ENCODE measurements at places on chromosomes 7 and 10.

DNA sequence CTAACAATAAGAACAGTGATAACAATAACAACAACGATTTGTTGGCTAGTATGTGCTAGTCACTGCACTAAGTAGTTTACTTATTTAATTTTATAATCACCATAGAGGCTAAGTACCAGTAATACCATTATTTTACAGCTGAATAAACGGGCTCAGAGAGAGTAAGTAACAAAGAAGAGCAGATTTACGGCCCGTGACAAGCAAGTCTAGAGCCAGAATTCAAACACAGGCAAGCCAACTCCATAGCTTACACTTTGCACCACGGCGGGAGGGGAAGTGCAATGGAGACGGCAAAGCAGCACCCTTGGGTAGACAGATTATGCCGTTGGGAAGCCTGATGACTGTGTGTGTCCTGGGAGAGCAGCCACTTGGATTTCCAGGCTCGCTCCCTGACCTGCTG, 1.2 kb upstream of the OR6V1 start:
- no peak for DNase-seq

- DNase-seq = no peak
These were observed 250.4 kb upstream of the TCERG1L start for GRCh38 chr10:131561897-131562296.

DNA sequence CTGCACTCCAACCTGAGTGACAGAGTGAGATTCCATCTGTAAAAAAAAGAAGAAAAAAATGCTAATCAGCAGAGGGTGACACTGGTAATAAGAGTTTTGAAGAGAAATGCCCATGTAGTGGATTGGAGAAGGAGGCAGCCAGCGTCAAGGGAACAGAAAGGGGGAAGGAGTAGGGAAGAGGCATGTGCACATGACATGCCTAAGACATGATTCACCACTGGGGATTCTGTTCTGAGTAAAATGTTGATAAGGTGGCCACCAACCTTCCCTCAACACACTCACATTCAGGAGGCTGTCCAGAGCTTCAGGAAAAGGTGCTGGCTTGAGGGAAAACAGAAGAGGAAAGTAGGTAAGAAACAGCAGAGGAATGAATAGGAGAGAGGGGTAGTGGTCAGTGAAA, 39.9 kb downstream of the AKR1D1 start:
- DNase-seq = no peak

DNA sequence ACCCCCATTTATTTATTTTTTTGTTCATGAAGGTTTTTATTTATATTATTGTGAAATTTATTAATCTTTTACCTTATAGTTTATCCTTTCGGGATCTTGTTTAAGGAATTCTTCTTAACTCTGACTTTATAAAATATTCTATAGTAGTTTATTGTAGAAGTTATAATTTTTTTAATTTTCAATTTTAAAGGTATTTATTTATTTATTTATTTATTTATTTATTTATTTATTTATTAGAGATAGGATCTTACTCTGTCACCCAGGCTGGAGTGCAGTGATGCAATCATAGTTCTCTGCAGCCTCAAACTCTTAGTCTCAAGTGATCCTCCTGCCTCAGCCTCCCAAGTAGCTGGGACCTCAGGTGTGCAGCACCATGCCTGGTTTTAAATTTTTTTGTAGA, 56.0 kb downstream of the NRF1 start:
- no peak for DNase-seq

DNA sequence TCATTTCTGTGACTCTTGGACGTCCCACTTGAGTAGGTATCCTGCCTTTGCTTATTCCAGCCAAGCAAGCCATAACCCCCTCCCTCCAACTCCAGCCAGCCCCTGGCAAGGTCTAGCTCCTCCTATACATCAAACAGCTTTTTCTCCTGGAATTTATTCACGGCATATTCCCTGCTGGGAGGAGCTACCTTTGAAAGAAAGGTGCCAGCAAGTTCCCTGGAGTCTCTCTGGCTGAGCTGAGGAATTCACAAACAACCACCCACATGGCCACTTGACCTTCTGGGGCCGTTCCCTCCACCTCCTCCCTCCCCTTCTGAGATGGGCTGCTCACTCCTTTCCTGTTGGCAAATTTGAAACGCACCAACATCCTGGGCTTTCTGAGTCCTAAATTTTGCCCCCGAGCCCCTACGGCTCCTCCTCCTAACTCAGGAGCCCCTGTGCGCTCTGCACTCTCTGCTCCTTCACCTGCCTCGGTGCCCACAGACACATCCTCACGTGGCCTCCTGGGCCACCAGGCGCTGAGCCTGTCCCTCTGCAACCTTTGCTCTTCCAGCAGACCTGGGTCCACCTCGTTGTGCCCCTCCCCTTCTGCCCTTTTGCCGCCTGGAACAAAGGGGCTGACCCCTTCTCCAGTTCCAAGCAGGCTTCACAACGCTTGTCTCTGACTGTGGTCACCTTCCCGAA, 48.0 kb downstream of the HSPA12A start:
- DNase-seq = no peak

- DNase-seq = no peak
These were observed 150.5 kb downstream of the CYP26A1 start for GRCh38 chr10:93224005-93224779.

DNA sequence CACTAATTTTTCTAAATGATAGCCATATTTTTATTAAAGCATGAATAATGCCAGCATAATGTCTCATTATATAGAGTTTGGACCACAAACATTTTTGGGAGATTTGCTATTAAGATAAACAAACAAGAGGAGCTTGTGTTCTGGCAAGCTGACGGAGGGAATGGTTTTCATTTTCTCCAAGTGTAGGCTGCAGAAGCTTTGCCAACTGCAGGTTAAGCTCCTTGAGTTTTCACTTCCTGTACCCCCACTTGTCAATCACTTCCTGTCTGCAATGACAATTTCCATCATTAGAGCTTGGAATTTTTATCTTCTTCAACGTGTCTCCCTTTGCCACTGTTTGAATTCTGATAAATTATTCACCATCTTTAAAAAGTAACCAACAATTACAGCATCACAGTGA, 13.4 kb downstream of the EBF3 start:
- DNase-seq = no peak

DNA sequence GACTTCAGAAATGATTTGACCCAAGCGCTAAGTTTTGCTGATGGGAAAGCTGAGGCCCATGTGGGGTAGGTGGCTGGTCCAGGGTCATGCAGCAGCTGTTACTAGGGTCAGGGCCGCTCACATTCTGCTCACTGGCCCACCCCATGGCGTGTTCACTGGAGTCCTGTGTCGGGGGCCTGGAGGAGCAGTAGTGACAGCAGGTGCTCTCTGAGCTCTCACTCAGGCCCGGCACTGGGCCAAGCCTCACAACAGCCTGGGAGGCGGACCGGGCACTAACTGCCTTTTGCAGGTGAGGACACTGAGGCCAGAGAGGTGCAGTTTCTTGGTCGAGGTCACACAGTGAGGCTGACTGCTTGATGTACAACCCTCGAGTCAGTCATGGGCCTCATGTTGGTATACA, 82.7 kb downstream of the GLRX3 start:
- DNase-seq = no peak

GRCh38 chr7:104625956-104626355, 297.6 kb downstream of the LHFPL3 start:
- DNase-seq = no peak

DNA sequence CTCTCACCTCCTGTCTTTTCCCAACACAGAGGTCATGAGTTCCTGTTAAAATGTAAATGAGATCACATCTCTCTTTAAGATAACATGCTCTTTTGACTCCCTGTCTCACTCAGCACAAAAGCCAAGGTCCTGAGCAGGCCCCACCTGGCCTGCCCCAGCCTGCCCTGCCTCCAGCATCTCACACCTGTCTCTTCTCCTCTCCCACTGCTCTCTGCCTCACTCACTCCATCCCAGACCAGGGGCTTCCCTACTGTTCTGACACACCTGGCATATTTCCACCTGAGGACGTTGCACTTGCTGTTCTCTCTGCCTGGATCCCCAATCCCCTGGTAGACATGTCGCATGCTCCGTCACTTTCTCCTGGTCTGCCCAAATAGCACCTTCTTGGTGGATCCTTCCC, 285.0 kb upstream of the ZMIZ1 start:
- DNase-seq = no peak

GRCh38 chr7:96449094-96449493, 127.2 kb upstream of the SLC25A13 start:
- DNase-seq = peak; percentile 53

DNA sequence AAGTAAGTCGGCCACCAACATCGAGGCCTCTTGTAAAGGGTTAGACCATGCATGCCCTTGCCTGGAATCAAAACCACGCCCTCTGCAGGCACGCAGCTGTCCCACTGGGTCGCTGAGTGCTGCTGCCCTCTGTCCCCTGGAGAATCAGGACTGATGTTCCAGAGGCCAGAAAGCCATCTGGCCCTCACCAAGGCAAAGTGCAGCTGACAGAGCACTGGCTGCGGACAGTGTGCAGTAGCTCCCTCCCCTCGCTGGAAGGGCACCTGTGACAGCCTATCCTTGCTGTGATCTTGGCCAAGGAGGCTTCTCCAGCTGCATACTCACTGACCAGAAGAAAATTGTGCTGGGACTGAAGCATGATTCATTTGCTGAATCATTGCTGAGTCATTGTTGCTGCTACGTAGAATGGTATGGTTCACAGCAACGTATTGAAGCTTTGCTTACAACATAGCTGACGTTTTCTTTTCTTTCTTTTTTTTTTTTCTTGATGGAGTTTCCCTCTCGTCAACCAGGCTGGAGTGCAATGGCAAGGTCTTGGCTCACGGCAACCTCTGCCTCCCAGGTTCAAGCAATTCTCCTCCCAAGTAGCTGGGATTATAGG, 30.4 kb downstream of the DDC start:
- peak; percentile 67 for DNase-seq

- no peak for DNase-seq
These were observed 32.7 kb upstream of the SH2D4B start for GRCh38 chr10:80504897-80505465.

DNA sequence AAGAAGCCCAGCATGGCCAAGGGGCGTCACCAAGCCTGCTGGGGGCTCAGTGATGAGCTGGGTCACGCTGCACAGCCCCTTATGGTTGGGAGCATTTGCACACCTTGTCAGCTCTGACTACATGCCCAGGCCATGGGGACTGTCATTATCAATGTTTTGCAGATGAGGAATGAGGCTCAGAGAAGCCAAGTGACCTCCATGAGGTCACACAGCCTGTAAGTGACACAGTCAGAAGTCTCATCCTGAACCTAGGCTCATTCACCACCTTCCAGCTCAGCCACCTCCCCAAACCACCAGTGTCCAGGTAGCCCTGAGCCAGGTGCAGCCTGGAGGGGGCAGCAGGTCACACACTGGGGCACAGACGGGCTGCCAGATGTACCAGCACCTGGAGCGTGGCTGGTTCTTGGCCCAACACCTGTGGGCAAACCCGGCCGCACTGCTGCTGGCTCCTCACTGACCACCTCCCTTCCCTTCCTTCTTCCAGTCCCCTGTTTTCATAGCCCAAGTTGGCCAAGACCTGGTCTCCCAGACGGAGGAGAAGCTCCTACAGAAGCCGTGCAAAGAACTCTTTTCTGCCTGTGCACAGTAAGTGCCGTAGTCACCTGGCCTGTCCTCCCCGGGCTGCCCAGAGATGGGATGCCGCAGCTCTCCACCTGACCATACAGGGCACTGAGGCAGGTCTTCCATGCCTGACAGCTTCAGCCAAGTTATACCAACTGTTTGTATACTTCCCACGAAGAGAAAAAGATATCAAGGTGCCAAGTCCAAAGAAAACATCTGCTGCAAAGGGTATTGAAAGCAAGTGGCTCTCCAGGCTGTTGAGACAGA, 119.6 kb downstream of the RGS10 start:
- DNase-seq = no peak

DNA sequence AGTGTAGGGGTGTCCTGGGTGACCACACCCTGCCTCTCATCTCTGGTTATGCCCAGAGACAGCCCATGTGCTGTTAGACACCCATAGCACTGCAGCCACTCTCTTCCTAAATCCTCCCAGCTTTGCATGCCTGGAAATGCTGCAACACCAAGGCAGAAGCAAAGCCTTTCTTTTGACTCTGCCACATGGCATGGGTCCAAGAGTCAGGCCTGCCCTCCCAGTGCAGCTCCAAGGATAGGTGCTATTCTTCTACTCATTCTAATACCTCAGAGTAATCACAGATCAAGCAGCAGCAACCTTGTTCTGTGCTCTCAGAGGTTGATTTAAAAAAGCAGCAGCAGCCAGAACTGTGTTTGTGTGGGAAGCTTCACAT, 23.4 kb downstream of the FRMPD2 start:
- DNase-seq = no peak

- no peak for DNase-seq
These were observed 40.7 kb upstream of the GJD4 start for GRCh38 chr10:35564341-35564968.

DNA sequence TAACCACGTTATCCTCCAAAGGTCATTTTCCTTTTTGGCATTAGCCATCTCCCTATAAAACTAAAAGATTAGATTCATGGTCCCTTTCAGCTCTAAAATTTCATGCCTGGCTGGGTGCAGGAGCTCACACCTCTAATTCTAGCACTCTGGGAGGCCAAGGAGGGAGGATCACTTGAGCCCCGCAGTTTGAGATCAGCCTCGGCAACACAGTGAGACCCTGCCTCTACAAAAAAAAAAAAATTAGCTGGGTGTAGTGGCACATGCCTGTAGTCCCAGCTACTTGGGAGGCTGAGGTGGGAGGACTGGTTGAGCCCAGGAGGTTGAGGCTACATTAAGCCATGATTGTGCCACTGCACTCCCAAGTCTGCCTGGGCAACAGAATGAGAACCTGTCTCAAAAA, 57.0 kb downstream of the MALSU1 start:
- no peak for DNase-seq

GRCh38 chr10:71643904-71644303, 75.7 kb downstream of the C10orf105 start:
- DNase-seq = no peak

DNA sequence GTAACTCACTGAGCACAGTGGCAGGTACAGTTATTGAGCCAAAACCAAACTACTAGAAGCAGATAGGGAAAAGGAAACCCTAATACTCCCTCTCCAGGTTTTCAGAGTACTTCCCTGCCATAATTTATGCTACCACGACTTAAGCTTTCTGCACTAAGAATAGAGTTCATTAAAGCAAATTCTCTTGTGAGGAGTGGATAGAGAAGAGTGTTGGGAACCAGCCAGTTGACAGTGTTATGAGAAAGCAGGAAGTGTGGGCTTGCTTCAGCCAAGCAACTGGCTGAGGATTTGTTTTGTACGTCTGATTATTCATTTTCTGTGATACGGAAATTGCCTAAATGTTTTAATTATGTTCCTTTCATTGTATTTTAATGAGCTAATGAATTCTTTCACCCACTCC, 280.5 kb downstream of the KIF20B start:
- DNase-seq = no peak

DNA sequence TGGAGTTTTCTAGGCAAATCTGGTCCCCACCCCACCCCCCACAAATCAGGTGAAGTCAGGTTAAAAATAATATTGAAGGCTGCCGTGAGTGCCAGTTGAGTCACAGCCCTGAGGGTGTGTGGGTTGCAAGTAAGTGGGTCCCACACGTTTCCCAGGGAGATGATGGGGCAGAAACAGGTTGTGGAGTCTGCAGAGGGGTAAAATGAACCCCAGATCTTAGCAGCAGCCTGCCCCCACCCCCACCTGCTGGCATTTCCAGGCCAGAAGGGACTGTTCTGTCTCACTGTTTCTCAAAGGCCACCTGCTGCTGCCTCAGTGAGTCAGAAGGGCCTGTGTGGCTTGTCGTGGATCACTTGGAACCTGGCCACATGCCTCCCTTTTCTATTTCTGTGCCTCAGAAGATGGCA, 59.8 kb upstream of the SMNDC1 start:
- DNase-seq = no peak

GRCh38 chr10:132632851-132633684, 95.5 kb downstream of the INPP5A start:
- DNase-seq = no peak

All from SK-N-SH (cell line).